ENCODE measurements at places on chromosomes 13 and 19. TPM values are rescaled to one million over a fixed set of nuclear protein-coding genes. Genes with fewer than 3 reads are reported as not detected.

GRCh38 chr13:88979465-88980175 is 1308.4 kb downstream of the SLITRK5 start:
- no peak for DNase-seq

GRCh38 chr13:102405499-102406100 is 3.8 kb upstream of the FGF14 start:
- DNase-seq = no peak

DNA sequence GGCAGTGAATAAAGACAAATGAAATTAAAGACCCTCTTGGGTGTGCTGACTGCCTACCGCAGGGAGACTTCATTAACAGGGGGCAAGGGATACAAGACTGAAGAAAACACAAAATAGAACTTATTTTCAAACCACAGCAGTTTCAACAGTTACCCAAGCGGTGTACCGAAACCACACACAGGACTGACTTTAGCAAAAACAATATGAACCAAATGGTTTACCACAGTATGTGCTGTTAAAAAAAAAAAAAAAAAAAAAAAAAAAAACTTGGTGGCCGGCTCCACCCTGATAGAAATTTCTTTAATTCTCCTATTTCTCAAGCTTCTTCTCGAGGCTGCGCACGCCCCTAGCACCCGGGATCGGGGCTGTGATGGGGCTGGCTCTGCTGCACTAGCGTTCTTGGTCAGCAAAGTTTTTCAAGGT is 42.6 kb downstream of the KLF2 start:
- no peak for DNase-seq

DNA sequence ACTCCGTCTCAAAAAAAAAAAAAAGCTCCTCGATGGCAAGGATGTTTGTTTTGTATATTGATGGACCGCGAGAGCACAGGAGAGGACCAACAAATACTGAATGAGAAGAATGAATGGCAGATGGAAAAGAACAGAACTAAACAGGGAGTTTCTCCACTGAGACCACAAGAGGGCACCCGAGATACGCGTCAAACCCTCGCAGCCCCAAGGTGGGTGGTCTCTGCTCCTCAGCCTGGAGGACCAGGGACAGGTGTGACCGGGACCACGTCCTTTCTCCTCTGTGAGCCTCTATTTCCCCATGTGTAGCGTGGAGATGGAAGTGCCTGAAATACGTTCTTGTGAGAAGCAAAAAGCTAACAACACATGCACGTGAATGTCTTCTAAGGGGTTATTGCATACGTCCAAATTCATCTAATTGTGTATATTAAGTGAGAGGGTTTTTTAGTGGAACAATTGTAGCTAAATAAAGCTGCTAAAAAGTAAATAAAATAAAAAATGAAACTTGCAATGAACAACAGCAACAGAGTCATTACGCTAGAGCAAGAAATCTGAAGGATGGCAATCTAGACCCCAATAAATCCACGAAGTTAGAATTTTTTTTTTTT is 8.3 kb upstream of the CDC42EP5 start:
- no peak for DNase-seq

- DNase-seq = no peak
Observed at GRCh38 chr13:110310541-110311442, 3.7 kb downstream of the COL4A2 start.

GRCh38 chr19:14318873-14319272 is 62.4 kb upstream of the ADGRE5 start:
- no peak for DNase-seq

GRCh38 chr13:21218351-21219035 is 42.0 kb downstream of the MRPL57 start:
- no peak for DNase-seq

- DNase-seq = no peak
Observed at GRCh38 chr13:30113983-30114570, 193.3 kb downstream of the KATNAL1 start.

- no peak for DNase-seq
Observed at GRCh38 chr19:48302600-48302959, 22.8 kb upstream of the EMP3 start.

Gene ZNF837
- total RNA-seq = 0.48 TPM

Gene MCF2L
- 97.6 TPM for total RNA-seq

Gene ZNF415
- total RNA-seq = 12.7 TPM

Gene OR10H1
- total RNA-seq = not detected

Gene PLK5
- total RNA-seq = not detected

Gene ZNF90
- total RNA-seq = 1.5 TPM

Gene ZIM2
- 0.87 TPM for total RNA-seq

All from mesenteric fat pad (tissue), 1 donor.